NCI-H526 treated with DMSO at 0.1 percent for 48 hours (cell line): ENCODE measurements at places on chromosomes 2 and 18.

DNA sequence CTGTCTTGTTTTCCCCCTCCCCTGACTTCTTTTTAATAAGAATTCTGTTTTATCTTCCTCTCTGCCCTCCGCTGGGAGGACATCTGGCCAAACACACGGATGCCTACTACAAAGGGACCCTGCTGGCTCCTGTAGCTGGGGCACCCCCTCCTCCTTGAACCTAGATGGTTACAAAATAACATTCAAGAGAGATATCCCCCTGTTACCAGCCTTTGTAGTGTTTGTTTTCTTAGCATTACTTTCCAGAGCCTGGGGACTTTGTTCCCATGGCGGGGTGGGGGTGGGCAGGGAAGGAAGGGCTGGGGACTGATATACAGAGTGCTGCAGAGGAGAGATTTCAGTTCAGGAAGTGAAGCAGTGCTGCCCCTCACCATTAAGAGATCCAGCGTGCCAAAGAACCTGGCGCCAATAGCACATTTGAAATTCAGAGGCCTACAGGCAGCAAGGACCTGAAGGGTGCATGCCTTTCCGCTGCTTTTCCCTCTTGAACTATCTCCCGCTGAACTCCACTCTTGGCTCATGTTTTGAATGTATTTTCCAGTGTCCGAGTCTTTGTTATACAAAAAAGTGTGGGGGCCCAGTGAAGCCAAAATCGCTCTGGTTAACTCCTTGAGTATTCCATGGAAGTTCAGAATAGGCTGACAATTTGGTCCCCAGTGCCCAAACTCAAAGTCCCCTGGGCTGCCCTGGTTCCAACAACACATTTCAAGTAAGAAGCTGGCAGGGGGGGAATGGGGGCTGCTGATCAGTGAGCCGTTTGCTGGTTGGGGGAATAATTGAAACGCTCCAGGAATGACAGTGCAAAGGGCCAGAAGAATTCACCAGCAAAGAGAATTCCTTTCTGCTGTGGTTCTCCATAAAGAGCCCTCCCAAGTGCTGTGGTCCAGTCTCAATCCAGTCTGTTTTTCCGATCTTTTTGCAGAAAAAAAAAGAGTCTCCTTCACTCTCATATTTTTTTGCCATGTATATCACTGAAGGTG, 94.8 kb upstream of the THOC1 start:
- no peak for DNase-seq

- DNase-seq: no peak
These were observed 31.3 kb downstream of the HS1BP3 start for GRCh38 chr2:20619624-20620024.

DNA sequence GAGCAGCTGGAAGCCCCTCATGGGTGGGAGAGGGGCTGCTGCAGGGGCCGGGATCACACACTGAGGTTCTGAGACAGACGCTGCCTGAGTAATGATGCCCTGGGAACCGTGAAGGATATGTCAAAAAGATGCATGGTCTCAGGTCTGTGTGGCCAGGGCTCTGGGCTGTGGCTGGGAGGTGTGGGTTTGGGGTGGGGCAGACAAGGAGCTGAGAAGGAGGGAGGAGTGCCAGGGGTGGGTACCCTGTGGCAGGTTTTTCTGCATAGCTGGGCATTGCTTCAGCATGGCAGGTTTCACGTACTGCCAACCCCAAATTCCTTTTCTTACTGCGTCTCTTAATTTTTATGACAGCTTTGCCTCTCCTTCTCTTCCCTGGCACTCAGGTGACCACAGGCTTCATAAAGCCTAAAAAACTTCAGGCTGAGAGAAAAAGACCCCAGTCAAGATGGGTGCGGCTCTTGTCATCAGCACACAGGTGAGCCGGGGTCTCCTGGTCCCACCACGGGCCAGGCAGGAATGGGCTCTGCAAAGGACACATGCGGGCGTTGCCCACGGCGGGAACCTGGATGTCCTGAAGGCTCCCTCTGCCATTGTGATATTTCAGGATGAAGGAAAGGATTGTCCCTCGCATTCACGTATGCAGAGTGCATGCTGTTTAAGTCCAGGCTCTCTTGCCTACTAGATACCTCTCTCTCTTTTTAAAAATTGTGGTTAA, 18.0 kb downstream of the MALL start:
- no peak for DNase-seq

- no peak for DNase-seq
These were observed 136.6 kb upstream of the ITGB6 start for GRCh38 chr2:160336635-160337034.

DNA sequence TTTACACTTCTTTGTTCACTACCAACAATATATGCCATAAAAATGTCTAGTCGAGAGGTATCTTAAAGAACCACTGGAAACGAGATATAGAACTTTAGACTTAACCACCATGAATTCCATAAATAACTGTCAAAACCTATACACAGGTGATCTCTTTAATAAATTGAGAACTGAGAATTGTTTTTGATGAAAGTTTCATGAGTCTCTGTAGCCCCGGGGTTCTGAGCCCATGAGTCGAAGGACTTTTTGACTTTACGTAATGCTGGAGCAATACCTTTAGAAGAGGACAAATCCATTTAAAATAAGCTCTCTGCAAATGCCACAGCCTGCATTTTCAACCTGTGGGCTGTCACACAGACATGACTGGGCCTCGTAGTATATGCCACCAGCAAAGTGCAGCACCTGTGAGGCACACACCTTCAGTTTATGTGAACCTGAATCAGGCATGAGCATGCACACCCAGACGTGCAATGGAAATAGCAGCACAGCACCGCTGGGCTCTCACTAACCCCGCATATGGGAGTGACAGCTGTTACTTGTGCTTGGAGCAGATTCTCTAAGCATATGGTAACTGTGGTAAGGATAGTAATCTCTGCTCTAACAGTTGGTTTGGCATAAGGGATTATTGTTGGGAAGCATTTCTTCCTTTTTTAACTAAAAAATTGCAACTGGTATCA, 383.2 kb downstream of the SOCS6 start:
- no peak for DNase-seq
